NCI-H2081 treated with DMSO at 0.1 percent for 48 hours (cell line): ENCODE measurements at places on chromosomes 6 and 20.

DNA sequence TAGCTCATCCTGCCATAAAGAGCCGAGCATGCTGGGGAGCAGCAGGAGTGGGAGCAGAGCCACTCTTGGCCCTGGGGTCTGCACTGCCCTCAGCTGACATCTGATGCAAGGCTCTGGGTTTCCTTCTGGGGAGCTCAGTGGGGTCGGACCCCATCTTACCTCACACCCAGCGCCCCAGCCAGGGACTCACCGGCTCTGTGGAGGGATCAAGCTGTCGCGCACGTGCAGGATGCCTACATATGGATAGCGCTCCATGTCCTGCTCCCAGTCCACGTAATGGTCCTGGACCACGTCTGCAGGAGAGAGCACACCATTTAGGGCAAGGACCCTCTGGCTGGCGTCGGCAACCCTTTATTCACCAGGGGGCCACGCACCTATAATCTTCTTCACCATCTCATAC, 12.2 kb downstream of the LEMD2 start:
- no peak for DNase-seq

- no peak for DNase-seq
Measured at GRCh38 chr6:87653074-87653962, 48.7 kb downstream of the AKIRIN2 start.

GRCh38 chr6:4487538-4487937, 288.7 kb upstream of the CDYL start:
- no peak for DNase-seq

DNA sequence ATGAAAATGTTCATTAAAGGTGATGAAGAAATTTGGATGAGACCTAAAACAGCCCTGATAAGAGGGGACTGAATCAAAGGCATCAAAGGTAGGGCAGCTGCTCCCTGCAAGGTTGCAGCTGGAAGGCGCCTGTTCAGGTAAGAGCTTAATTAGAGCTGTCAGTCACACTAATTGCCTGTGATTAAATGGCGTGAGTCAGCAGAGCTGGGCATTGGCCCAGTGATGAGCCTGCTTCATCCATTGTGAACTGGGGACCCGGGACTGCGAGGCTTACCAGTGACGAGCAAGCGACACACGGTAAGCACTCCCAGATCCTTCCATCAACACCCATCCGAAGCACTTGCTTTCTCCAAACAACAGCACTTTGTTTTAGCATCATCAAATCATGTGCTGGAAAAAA, 621.5 kb upstream of the CDH4 start:
- peak; percentile 48 for DNase-seq

DNA sequence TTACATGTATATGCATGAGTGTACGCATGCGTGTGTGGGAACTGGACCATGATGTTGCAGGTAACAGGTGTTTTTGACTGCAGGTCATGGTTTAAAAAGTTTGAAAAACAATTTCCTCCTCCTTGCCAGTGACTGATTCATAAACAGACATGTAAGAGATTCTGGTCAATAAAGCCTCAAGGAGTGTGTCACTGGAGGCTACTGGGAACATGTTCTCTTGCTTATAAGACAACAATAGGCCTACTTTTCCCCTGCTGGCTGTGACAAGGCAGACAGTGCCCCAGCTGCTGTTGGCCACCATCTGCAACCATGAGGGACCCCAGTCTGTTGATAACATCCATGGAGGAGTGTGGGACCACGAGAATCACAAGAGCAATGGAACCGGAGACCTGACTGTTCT, 12.7 kb downstream of the LEMD2 start:
- no peak for DNase-seq

DNA sequence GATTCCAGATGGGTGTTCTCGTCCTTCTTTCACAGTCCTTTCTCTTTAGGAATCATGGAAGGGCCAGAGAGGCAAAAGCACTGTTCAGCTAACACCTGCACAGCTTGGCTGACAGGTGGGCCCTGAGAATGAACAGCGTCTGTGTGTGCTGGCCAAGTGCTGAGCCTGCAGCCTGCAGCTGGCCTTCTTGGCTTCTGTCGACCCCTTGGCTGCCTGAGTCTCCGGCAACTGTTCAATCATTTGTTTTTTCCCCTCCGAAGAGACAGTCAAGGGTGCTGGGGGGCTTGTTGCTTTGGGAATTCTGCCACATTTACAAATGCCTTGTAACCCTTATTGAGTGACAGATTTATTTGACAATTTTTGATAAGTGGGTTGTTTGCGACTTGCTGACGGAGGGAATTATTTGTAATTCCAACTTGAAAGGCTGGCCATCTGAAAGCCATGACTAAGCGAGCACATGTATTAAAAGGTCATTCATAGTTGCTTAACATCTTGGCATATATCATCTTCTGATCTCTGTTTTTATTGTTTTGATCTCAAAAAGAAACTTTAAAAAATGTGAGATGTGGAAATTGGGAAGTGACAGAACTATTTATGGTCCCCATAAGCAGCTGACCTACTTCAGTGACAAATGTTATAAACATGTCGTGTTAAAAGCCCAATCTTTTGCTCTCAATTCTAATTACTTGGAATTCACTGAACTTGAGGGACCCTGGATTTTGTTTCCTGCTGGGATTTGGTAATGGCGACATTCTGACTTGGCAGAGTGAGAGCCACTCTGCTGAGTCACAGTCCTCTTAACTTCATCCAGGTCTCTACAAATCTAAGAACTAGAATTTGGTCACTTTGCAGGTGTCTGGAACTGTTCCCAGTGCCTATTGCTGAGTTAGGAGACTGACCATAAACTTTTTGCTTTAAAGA, 41.9 kb upstream of the FERMT1 start:
- DNase-seq = no peak

GRCh38 chr6:11628562-11628961, 91.0 kb downstream of the TMEM170B start:
- DNase-seq = no peak

- DNase-seq = no peak
Measured at GRCh38 chr6:37980222-37980595, 160.7 kb downstream of the ZFAND3 start.

GRCh38 chr20:51799401-51799860, 2.9 kb downstream of the SALL4 start:
- no peak for DNase-seq

GRCh38 chr20:6469695-6470094, 297.8 kb upstream of the BMP2 start:
- no peak for DNase-seq

DNA sequence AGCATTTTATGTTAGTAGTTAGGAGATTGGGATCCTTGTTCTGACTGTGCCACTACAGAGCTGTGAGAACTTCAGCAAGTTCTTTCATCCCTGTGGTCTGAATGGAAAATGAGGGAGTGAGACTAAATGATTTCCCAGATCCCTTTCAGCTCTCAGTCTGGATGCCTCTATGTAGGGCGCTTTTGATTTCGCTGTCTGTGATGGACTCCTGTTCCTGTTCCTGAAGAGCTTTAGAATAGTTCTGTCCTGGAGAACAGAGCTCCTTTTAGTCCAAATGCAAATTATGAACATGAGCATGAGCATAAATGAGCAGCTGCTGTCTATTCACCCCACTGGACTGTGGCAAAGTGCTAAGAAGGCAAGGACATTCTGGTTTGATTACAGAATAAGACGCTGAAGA, 61.4 kb upstream of the NT5E start:
- DNase-seq = no peak
